Activated CD4-positive, alpha-beta T cell treated with anti-CD3 and anti-CD28 coated beads, Interleukin-2, amount 10 ng/mL, durations not matched to agents 24 days and 14 days (primary cell): ENCODE measurements at places on chromosomes 2 and 18.
A peak's percentile ranks its signal among the peaks of the same experiment; 100 is the strongest.

GRCh38 chr2:216632952-216633615, at the start of gene IGFBP2:
Gene IGFBP2 (plus strand): TSS chr2:216633420. CDS start chr2:216633524, 104 bp downstream.
- peak; percentile 83 for DNase-seq

- no peak for DNase-seq
Measured at GRCh38 chr2:15790326-15790725, 150.0 kb upstream of the MYCN start.

DNA sequence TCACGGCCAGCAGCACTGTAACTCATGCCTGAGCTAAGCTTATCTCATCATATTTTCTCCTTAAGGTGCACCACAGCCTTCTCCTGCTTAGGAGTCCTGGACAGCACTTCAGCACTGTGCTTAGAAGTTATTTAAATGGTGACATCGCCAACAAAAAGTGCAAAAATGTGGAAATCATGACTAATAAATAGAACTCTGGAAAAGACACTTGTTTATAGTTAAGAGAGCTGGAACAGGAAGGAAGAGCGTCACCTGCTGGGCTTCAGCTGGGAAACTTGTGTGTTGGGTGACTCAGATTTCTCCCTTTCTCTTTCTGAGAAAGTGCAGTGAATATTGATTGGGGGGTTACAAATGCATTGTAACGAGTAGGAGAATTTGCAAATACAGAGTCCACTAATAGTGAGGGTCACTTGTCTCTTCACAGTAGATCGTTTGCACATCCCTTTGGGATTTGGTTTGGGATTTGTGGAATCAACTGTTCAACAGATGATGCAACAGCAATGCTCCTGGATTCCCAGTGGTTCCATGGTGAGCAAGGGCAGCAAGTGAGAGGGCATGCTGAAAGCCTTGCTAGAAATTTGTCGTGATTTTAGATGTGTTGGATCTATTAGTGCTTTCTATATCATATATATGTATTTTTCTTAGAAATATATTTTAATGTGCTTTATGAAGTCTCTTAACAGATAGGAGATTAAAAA, 84.2 kb downstream of the DOK6 start:
- DNase-seq, result no peak

- DNase-seq, result no peak
Measured at GRCh38 chr2:44602446-44602845, 240.7 kb downstream of the CAMKMT start.

DNA sequence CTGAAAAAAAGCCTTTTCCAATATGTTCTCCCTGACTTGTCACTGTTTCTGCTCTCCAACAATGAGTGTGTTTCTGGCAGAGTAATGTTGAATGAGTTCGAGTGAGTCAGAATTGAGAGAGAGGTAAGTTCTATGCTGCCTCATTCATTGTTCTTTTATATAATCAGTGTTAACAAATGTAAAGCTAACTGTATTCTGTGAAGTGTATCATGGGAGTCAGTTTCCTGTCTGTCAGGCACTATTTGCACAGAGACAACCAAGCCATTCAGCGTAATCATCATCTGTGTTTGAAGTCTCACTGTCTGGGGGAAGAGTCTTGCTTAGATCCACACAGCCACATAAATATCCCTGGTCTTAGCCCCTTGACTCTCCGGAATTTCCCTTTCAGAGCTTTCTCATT, 22.0 kb upstream of the UPP2 start:
- no peak for DNase-seq

DNA sequence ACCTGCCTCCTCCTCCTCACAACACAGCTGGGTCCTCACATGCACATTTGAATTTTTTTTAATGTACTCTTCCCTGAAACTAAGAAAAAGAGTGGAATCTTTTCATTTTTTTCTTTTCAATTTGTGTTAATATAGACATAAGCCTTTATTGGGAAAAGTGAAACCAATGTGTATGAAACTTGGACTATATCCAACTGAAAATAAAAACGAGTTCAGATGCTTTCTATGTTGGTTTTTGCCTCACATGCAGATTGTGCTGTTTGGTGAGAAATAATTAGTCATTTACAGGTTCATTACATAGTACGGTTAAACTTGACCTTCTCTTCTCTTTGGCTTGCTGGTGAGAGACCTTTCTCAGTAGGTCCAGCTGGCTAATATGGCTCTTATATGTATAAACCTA, 515.2 kb upstream of the FANCL start:
- no peak for DNase-seq
